ENCODE measurements at places on chromosomes 6 and 20.

DNA sequence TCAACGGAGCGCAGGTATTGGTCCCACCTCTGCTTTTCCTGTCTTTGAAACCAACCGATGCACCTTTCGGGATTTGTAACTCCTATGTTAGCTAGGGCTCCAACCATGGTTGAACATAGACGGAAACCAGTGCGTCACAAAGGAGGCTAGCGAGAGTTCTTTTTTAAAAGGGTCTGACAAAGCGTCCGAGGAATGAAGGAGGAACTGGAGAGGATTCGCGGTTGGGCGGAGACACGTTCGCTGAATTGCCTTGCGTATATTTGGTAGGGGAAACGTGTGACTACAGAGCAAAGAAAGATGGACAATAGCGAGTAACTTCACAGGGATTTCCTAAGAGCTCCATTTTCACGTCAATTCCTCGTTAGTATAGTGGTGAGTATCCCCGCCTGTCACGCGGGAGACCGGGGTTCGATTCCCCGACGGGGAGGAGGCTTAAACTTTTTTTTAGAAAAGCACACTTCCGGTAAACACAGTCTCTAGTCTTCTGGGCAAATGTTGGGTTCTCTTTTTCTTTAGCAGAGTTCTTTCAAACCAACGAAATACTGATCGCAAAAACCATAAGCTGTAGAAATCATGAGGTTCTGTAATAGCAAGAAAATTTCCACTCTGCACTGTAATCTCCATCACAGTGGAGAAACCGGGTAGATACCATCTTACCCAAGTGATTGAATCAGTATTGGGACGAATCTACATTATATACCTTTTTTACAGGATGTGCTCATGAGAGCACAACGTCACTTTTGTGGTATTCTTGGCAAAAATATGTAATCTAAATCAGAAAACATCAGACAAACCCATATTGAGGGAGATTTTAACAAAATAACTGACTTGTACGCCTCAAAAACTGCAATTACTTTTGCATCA lies 6.6 kb upstream of the ZNF184 start:
- DNase-seq: peak; percentile 95

- no peak for DNase-seq
Observed at GRCh38 chr20:15831201-15831600, 742.0 kb downstream of the KIF16B start.

DNA sequence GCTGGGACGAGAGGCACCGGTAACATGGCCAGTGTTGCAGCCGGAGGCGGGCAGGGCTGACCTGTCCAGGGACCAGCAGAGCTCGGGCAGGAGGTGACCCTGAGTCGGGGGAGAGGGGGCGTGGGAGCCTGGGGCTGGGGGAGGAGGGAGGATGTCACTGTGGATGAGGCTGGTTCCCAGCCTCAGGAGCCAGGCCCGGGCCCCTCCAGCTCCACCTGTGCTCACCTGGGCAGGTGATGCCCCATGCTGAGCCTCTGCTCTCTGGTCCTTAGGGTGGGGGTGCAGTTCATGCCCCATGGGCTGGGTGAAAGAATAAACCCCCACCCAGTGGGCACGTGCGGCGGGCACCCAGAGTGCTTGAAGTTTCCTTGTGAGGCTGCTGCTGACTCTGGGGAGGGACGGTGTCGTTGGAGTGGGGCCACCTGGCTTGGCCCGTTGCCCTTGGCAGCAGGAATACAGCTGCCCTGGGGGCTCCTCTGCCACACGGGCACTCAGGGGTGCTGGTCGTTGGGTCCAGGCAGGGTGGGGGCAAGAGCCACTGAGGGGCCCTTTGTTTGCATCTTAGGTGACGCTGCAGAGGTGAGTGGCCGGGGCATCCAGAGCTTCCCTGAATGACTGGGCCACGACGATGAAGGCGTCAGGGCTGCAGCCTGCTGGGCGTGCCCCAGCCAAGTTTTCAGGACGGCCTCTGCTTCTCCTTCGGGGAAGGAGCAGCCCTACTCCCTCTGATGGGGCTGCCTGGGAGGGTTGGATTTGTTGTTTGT lies 24.7 kb upstream of the BHLHE23 start:
- no peak for DNase-seq

- no peak for DNase-seq
Observed at GRCh38 chr6:87543696-87544473, 45.9 kb downstream of the RARS2 start.

DNA sequence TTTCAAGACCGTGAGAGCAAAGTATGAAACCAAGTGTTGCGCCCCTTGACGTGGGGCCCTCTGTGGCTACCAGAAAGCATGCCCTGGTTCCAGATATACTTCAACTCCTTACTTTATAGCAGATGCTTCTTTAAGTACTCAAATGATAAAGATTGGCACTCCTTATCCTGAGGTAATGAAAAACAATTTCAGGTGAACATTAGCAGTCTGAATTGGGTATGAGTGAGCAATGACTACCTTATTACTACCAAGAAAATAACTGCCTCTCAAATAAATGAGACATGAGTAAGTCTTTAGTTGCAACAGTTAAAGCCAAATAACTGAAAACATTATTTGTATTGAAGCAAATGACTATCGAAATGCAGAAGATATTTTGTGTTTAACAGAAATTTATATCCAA lies 408.7 kb downstream of the MMUT start:
- DNase-seq: no peak

DNA sequence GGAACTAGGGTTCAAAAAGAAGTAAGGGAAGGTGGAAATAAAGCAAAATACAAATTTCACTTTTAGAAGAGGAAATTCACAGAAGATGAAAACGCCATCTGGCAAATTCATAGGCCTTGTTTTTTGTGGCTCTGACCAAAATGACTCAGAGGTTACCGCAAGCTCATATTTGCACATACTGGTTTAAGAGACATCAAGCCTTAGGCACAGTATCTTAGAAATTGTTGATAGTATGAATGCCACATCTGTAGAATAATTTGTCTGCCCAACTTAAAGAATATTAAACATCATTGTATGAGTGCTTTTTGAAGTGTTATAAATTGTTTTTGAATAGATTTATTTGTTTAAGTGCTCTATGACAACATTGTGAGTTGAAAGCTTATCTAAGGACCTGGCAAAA lies 10.6 kb downstream of the TAAR1 start:
- no peak for DNase-seq

DNA sequence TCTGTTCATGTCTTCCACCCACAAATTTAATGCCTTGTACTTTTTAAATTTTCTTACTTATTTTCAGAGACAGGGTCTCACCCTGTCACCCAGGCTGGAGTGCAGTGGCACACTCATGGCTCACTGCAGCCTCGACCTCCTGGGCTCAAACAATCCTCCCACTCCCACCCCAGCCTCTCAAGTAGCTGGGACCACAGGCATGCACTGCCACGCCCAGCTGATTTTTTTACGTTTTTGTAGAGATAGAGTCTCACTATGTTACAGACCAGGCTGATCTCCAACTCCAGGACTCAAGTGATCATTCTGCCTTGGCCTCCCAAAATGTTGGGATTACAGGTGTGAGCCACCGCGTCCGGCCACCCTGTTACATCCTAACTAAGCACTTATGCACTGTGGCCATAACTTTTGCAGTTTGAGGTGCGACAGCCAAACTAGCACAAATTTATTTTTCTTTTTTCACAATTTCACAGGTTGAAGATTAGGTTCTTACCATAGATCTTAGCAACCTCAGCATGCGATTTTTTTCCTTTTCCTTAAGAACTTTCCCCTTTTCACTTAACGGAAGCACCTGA lies 92.1 kb downstream of the EPB41L2 start:
- no peak for DNase-seq

GRCh38 chr6:142878407-142878806 lies 66.6 kb downstream of the HIVEP2 start:
- DNase-seq: no peak

- no peak for DNase-seq
Observed at GRCh38 chr6:2296781-2297180, 51.4 kb upstream of the GMDS start.

DNA sequence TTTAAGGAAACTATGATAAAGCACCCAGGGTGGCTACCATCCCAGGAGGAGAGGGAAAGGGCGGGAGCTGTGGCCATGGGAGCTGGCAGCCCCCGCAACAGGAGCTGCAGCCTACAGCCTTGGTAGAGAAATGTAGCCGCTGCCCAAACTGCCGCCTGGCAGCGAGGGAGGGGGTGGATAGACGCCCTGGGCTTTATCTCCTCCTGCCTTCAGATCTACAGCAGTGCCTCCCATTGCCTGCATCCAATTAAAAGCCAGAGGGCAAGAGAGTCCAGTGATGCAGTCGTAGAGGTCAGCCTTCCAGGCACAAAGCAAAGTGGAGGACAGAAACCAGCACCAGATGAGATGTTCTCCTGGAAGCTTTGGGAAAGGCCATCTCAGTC lies 35.0 kb upstream of the ZFAND3 start:
- no peak for DNase-seq

- DNase-seq: no peak
Observed at GRCh38 chr6:109762769-109763441, 71.8 kb downstream of the FIG4 start.

DNA sequence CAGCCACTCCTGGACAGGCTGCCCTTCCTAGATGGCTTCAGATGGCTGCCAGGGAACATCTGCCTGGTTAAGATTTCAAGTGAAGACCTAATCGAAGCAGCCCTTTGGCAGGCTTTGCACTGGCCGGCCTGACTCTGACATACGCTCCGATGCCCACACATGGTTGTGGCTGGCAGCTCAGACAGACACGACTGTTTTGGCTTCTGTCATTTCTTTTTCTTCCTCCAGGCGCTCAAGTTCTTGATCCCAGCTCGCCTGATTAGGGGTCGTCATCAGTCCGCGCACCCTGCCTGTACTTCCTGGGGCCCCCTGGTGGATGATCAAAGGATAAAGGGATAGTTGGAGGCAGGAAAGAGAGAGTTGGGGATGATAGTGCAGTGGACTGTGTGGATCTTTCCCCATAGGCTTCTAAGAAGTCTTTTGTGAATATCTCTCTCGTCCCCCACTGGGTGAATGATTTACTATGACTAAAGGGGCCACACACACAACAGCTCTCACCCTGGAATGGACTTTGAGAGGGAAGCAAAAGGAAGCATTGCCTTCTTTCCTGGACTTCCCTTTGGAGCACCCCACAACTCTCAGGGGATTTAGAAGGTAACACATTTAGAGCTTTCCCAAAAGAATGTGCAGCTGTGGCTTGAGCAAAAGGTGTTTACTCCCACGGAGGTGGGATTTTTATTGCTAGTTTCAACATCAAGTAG lies 21.4 kb upstream of the TRAM2 start:
- no peak for DNase-seq

GRCh38 chr6:111992851-111993250 lies 61.1 kb upstream of the CCN6 start:
- no peak for DNase-seq

GRCh38 chr20:2086980-2087377 lies 14.6 kb upstream of the STK35 start:
- peak; percentile 32 for DNase-seq

DNA sequence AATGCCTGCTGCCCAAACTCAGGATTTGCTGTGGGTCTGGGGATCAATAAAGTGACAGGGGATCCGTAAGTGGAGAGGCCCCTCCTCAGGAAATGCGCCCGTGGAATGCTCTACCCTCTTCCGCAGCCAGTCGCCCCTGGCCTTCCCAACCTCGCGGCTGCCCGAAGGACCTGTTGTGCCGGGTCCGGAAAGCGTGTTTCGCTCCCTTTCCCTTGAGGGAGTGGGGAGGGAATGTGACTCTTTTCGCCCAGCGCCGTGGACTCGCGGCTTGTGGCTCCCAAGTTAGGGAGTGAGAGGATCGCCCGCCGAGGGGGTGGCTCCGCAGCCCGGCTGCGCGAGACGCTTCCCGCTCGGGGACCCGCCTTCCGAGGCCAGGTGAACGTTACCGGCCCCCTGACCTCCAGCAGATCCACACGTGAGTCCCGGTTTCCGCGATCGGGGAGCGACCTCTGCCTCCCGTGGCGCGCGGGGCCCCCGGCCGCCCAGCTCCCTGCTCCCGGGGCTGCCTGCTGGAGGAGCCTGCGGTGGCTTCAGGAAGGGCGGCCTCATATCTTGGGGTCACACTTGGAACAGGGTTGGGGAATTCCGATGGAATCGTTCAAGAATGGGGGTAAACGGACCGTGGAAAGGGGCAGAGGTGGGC lies 666 bp downstream of the TPD52L1 start:
- no peak for DNase-seq

DNA sequence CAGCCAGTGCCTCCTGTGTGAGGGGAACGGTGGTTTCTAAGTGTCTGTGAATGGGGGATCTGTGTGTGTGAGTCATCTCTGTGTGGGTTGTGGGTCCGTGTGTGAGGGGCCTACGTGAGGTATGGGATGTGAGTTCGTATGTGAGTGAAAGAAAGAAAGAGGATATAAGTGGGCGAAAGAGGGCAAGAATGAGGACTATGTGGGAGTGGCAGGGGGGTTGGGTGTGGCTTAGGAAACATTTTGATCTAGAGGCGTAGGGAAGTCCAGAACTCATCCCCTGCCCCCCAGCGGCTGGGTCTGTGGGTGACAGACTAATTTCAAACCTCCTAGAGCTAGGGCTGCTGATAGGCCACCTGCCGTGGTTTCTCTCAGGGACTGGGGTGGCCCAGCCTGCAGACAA lies 35.5 kb downstream of the DHX35 start:
- no peak for DNase-seq

- DNase-seq: no peak
Observed at GRCh38 chr6:156595476-156595875, 181.7 kb upstream of the ARID1B start.
